ENCODE measurements at places on chromosomes 12 and 14. TPM values are rescaled to one million over a fixed set of nuclear protein-coding genes. Genes with fewer than 3 reads are reported as not detected.
A peak's percentile ranks its signal among the peaks of the same experiment; 100 is the strongest.

Gene C12orf43
- total RNA-seq, result 20.2 TPM

Gene CLEC9A
- not detected for total RNA-seq

Gene CLEC4E
- not detected for total RNA-seq

Gene FBLN5
- 4.1 TPM for total RNA-seq

GRCh38 chr14:66483322-66483721 is 2.8 kb upstream of the CCDC196 start:
- H3K36me3 ChIP-seq, result no peaks in the 10 kb centered on the region
- no peaks in the 10 kb centered on the region for H3K27me3 ChIP-seq
- H3K4me3 ChIP-seq, result no peak overlapping the region
- DNase-seq, result no peak
- no peaks in the 10 kb centered on the region for H3K4me1 ChIP-seq

DNA sequence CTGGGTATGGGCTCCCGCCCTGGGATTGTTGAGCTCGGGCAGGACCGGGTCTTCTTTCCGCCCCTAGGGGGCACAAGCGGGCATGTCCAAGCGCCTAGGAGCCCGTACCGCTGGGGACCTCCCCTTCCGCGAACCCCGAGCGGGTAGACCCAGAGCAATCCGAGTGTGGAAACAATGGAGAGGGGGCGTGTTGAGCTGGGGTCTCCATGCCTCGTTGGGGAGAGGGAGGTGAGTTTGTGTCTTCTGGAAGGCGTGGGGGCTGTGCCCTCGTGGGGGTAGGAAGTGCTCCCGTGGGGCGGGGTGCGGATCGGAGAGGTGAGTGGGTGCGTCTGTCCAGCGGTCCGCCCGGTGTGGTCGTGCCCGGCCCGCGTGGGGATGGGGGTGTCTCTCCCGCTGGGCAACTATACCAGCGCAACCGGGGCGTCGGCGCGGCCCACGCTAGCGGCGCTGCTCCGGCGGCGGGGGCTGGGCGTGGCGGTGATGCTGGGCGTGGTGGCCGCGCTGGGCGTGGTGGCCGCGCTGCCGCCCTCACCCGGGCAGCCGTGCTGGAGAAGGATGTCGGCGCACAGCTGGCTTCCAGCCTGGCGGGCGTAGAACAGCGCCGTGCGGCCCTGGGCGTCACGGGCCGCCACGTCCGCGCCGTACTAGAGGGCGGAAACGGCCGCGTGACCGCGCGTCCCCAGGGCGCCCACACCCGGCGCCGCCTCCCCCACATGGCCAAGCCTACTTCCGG is 12.2 kb downstream of the AGAP2 start:
- no peaks in the 10 kb centered on the region for H3K27me3 ChIP-seq
- no peak overlapping the region for H3K27ac ChIP-seq
- H3K4me1 ChIP-seq, result peaks cover 6% of the 10 kb centered on the region
- DNase-seq, result peak; percentile 16

DNA sequence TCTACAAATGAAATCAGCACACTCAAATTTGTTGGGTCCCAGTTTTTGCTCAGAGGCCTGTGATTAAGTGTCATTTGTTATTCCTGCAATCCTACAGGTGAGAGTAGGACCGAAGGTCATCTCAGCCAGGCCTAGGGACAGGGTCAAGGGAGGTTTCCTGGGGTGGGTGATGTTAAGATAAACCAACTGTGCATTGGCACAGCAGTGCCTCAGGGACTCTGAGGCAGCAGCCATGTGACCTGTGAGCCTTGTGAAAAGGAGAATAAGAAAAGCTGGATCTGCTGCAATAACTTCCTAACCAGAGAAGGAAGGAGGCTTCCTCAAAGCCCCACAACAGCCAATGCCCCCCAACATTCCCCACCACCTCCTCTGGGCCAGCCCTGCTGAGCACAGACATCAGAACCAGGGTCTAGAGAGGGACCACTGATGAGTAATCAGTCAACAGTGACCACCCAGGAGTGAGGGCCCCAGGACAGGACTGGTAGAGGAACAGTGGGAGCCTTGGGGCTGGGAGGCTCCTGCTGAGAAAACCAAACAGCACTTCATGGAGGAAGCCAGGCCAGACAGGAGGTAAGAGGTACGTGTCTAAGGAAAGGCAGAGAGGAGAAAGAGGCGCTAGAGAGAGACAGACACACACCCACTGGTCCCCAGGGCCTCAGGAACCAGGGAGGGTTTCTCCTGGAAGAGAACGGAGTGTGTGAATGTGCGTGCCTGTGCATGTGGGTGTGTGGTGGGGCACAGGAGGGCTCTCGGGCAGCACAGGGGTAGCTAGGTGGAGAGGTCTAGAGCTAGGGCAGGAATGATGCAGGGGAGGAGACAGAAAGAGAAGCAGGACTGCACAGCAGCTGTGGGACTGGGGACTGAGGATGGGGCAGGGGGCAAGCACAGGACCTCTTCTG is 82.4 kb downstream of the ITPK1 start:
- DNase-seq, result no peak
- H3K36me3 ChIP-seq, result no peaks in the 10 kb centered on the region
- H3K27ac ChIP-seq, result peak overlapping the region; percentile 86
- no peaks in the 10 kb centered on the region for H3K27me3 ChIP-seq
- H3K4me3 ChIP-seq, result no peak overlapping the region

GRCh38 chr12:91889059-91889458 is 256.6 kb downstream of the BTG1 start:
- DNase-seq, result no peak
- H3K27me3 ChIP-seq, result no peaks in the 10 kb centered on the region
- no peaks in the 10 kb centered on the region for H3K4me1 ChIP-seq
- no peak overlapping the region for H3K4me3 ChIP-seq

DNA sequence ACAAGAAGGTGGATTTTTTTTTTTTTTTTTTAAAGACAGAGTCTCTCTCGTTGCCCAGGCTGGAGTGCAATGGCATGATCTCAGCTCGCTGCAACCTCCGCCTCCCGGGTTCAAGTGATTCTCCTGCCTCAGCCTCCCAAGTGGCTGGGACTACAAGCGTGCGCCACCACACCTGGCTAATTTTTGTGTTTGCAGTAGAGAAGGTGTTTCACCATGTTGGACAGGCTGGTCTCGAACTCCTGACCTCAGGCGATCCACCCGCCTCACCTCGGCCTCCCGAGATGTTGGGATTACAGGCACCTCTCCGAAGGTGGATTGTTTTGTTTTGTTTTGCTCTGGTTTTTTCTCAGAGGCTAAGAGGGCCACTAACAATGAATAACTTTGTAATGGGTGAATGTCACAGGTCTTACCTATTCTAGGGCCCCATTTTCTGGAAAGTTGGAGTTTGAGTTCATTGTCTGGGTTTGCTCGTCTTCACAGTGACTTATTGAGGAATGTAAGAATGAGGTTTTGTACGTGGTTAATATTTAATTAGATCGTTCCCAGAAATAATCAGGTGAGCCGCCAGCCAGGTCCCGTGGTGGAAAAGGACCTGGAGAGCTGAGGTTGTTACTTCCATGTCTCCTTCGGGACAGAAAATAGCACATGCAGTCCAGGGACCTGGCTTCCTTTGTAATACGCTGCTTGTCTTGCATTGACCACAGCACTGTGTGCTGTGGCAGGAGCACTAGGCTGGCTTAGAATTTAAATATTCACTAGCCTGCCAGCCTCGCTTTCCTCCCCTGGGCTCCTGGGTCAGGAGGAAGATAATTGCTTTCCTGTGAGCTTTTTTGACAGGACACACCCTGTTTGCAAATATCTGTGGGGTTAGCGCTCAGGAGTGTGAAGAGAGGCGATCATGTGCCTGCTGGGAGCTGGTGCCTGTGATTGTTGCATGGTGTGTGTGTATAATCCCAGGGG is 2.3 kb downstream of the HIP1R start:
- peaks cover 9% of the 10 kb centered on the region for H3K36me3 ChIP-seq
- peak overlapping the region; percentile 86 for H3K4me3 ChIP-seq
- peaks cover 16% of the 10 kb centered on the region for H3K27me3 ChIP-seq
- no peak for DNase-seq
- peaks cover 29% of the 10 kb centered on the region for H3K4me1 ChIP-seq
- peak overlapping the region; percentile 91 for H3K27ac ChIP-seq

- H3K4me3 ChIP-seq, result no peak overlapping the region
- H3K36me3 ChIP-seq, result no peaks in the 10 kb centered on the region
- no peak for DNase-seq
- no peaks in the 10 kb centered on the region for H3K4me1 ChIP-seq
Observed at GRCh38 chr12:128056136-128056801, 210.7 kb upstream of the TMEM132C start.
